ENCODE measurements at places on chromosomes 1 and 21. TPM values are rescaled to one million over a fixed set of nuclear protein-coding genes. Genes with fewer than 3 reads are reported as not detected.
A peak's percentile ranks its signal among the peaks of the same experiment; 100 is the strongest.

The FCRLA gene
- not detected for total RNA-seq

DNA sequence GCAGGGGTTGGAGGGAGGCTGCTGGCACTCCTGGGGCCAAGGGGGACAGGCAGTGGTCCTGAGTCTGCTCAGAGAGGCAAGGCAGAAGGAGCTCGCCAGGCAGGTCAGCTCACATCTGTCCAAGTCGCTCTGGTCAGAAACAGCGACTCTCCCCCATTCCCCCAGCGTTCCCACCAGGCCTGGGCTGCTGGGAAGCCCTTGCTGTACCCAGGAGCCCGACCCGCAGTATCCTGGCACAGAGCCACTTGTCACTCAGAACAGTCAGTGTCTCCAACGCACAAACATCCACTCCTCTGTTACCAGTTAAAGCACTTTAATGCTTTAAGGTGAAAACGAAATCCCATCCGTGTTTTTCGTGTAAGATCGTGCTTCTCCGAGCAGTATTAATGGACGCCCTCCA is 16.6 kb upstream of the CCDC27 start:
- no peak for DNase-seq
- no peaks in the 10 kb centered on the region for H3K4me1 ChIP-seq

GRCh38 chr1:147840909-147841308 is 61.7 kb upstream of the GJA8 start:
- H3K27ac ChIP-seq, result no peak overlapping the region
- no peak overlapping the region for H3K4me3 ChIP-seq
- DNase-seq, result no peak
- H3K4me1 ChIP-seq, result no peaks in the 10 kb centered on the region
- no peaks in the 10 kb centered on the region for H3K36me3 ChIP-seq
- no peaks in the 10 kb centered on the region for H3K27me3 ChIP-seq

The TSTD1 gene
- 16.3 TPM for total RNA-seq

The BRDT gene
- not detected for total RNA-seq

- H3K27me3 ChIP-seq, result no peaks in the 10 kb centered on the region
- no peaks in the 10 kb centered on the region for H3K4me1 ChIP-seq
- H3K36me3 ChIP-seq, result no peaks in the 10 kb centered on the region
- no peak overlapping the region for H3K27ac ChIP-seq
These were observed 25.9 kb downstream of the IGFN1 start for GRCh38 chr1:201216395-201217085.

DNA sequence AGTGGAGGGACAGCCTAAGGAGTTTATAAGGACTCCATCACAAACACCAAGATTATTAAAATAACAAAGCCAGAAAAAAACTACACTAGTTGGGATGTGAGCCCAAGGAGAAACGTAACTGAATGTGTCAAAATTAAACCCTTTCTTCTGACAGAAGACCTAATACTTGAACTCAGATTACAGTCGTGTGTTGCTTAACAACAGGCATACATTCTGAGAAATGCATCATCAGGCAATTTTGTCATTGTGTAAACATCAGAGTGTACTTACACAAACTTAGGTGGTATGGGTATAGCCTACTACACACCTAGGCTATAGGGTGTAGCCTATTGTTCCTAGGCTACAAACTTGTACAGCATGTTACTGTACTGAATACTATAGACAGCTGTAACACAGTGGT is 23.4 kb downstream of the DSTYK start:
- H3K4me3 ChIP-seq, result no peak overlapping the region
- H3K4me1 ChIP-seq, result peaks cover 3% of the 10 kb centered on the region
- H3K27ac ChIP-seq, result no peak overlapping the region
- no peak for DNase-seq
- H3K36me3 ChIP-seq, result no peaks in the 10 kb centered on the region

The CYP4A22 gene
- 49.4 TPM for total RNA-seq

DNA sequence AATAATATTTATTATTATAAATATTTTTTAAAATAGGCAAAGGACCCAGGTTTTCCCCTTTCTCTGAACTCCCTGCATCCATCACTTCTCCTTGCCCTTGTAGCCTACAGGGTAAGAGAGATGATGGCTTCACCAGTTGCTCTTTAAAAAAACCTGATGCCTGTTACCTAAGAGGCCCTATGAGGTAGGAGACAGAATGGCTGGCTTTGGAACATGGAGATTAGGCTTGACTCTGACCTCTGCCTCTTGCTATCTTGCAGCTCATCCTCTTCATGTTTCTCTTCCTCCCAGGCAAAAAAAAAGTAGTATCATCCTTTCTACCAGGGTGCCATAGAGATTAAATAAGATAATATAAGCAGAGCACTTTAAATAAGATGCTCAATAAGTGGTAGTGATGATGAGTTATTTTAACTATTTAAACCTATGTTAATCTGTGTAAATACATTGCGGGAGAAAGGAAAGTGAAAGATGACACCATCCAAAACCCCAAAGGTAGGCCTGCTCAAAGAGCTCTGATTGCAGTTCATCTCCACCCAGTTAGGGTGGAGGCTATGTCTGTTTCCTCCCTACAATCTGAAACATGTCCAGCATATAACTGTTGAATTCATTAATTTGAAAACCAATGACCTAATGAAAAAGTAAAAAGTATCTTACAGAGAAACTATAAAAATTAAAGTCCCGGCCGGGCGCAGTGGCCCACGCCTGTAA is 51.8 kb downstream of the RGS2 start:
- no peak overlapping the region for H3K27ac ChIP-seq
- H3K27me3 ChIP-seq, result no peaks in the 10 kb centered on the region
- H3K4me3 ChIP-seq, result no peak overlapping the region
- H3K4me1 ChIP-seq, result no peaks in the 10 kb centered on the region
- no peaks in the 10 kb centered on the region for H3K36me3 ChIP-seq

DNA sequence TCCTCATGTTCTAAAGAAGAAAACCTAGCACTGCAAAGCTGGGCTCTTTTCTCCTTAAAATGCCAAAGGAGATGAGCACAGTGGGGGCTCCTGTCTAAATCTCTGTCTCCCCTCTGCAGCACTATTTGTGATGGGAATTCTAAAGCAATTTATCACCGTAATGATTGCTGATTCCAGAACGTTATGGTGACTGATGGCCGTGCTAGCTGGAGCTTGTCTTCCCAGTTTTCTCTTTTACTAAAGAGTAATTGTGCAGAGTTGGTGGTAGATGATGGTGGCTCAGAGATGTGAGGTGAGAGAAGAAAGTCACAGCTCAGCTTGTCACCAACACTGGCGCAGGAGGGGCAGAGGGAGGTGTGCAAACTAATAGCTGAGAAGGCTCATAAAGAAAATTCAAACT is 60.7 kb upstream of the ATP2B4 start:
- no peak overlapping the region for H3K27ac ChIP-seq
- DNase-seq, result no peak
- H3K4me1 ChIP-seq, result no peaks in the 10 kb centered on the region
- no peak overlapping the region for H3K4me3 ChIP-seq
- H3K36me3 ChIP-seq, result no peaks in the 10 kb centered on the region
- no peaks in the 10 kb centered on the region for H3K27me3 ChIP-seq

The MRPL9 gene
- 23.2 TPM for total RNA-seq

GRCh38 chr21:18630446-18630845 is 226.9 kb upstream of the TMPRSS15 start:
- no peaks in the 10 kb centered on the region for H3K36me3 ChIP-seq
- H3K4me1 ChIP-seq, result no peaks in the 10 kb centered on the region
- H3K27ac ChIP-seq, result no peak overlapping the region
- DNase-seq, result no peak
- no peaks in the 10 kb centered on the region for H3K27me3 ChIP-seq

The TBCE gene
- total RNA-seq, result 12.6 TPM

GRCh38 chr1:170678027-170678600 is 14.2 kb downstream of the PRRX1 start:
- no peaks in the 10 kb centered on the region for H3K27me3 ChIP-seq
- no peak overlapping the region for H3K27ac ChIP-seq
- no peak for DNase-seq
- no peak overlapping the region for H3K4me3 ChIP-seq

- no peak overlapping the region for H3K4me3 ChIP-seq
- peaks cover 27% of the 10 kb centered on the region for H3K4me1 ChIP-seq
- H3K36me3 ChIP-seq, result no peaks in the 10 kb centered on the region
- no peak overlapping the region for H3K27ac ChIP-seq
- no peak for DNase-seq
These were observed 683 bp upstream of the EFNA4 start for GRCh38 chr1:155062702-155063411.

DNA sequence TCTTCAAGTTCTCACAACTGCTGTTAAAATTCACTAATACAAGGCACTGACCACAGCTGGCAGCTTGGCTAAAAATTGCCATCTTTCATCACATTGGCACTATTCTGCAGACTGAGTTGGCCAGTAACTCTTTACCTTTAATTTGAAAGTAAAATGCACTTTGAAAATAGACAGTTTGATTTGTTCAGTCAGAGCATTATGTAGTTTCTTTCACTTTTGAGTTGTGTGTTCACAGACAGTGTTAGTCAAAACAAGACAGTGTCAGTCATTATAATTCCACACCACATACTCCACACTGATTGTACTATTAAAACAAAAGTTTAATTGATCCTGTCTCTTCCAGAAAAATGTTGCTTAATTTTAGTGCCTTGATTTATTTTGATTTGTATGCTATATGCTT is 160.7 kb downstream of the SDCCAG8 start:
- H3K27ac ChIP-seq, result peak overlapping the region; percentile 9
- no peak overlapping the region for H3K4me3 ChIP-seq
- peaks cover 22% of the 10 kb centered on the region for H3K4me1 ChIP-seq
- DNase-seq, result no peak
- no peaks in the 10 kb centered on the region for H3K27me3 ChIP-seq
- no peaks in the 10 kb centered on the region for H3K36me3 ChIP-seq

The SPAG17 gene
- total RNA-seq, result not detected

The TAL1 gene
- 0.43 TPM for total RNA-seq

DNA sequence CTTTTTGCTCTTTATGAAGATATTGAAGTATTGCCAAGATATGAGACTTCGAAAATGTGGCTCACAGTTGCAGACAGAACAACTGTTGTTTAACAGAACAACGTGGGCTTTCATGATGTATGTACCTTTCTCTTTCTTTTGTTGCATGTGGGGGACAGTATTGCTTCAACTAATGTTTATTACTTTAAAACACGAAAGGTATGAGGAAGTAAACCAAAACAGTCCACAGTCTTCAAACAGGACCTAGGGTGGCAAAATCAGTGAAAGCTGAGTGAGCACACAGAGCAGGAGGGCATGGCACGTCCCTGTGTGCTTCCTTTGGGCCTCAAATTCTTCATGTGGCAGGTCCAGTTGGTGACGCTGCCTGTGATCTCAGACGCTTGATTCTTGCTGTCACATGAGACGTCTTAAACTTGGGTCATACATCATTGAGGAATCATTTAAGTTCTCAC is 7.8 kb upstream of the CHAF1B start:
- no peaks in the 10 kb centered on the region for H3K36me3 ChIP-seq
- no peaks in the 10 kb centered on the region for H3K4me1 ChIP-seq
- no peak for DNase-seq
- no peak overlapping the region for H3K27ac ChIP-seq
- H3K4me3 ChIP-seq, result no peak overlapping the region

- H3K27ac ChIP-seq, result no peak overlapping the region
- no peak for DNase-seq
- H3K4me1 ChIP-seq, result no peaks in the 10 kb centered on the region
- H3K27me3 ChIP-seq, result no peaks in the 10 kb centered on the region
- H3K4me3 ChIP-seq, result no peak overlapping the region
- peaks cover 6% of the 10 kb centered on the region for H3K36me3 ChIP-seq
These were observed 49.4 kb downstream of the TMCO4 start for GRCh38 chr1:19750101-19750881.

The CHRM3 gene
- total RNA-seq, result under 0.01 TPM

The S100A14 gene
- total RNA-seq, result 13.3 TPM

The EPHB2 gene
- total RNA-seq, result 0.39 TPM

- no peak overlapping the region for H3K4me3 ChIP-seq
- DNase-seq, result no peak
- H3K27me3 ChIP-seq, result no peaks in the 10 kb centered on the region
- no peaks in the 10 kb centered on the region for H3K4me1 ChIP-seq
These were observed 68.0 kb downstream of the PLPP3 start for GRCh38 chr1:56511364-56511763.

- no peak overlapping the region for H3K27ac ChIP-seq
- no peaks in the 10 kb centered on the region for H3K4me1 ChIP-seq
- DNase-seq, result no peak
These were observed 120.7 kb downstream of the SMYD2 start for GRCh38 chr1:214401666-214402065.

The SHISA4 gene
- 5.1 TPM for total RNA-seq

DNA sequence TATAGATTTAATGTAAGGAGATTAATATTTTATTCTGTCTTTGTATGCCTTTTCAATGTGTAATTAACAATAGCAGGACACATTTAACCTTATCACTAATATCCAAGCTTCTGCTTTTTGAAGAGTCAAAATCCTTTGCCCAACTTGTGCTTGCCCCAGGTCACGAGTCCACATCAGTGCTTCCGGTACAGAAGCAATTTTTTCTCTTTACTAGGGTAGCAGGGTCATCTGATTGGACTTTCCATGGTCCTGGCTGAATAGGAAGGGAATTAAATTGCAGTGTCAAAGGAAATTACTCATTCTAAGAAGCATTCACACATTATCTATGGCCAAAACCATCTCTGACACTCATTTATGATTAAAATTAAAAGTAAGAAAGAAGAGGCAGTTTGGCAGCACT is 460.5 kb upstream of the ADGRL2 start:
- H3K27ac ChIP-seq, result no peak overlapping the region
- no peaks in the 10 kb centered on the region for H3K4me1 ChIP-seq
- no peaks in the 10 kb centered on the region for H3K36me3 ChIP-seq
- DNase-seq, result no peak
- H3K4me3 ChIP-seq, result no peak overlapping the region
- no peaks in the 10 kb centered on the region for H3K27me3 ChIP-seq

The CCDC27 gene
- not detected for total RNA-seq

DNA sequence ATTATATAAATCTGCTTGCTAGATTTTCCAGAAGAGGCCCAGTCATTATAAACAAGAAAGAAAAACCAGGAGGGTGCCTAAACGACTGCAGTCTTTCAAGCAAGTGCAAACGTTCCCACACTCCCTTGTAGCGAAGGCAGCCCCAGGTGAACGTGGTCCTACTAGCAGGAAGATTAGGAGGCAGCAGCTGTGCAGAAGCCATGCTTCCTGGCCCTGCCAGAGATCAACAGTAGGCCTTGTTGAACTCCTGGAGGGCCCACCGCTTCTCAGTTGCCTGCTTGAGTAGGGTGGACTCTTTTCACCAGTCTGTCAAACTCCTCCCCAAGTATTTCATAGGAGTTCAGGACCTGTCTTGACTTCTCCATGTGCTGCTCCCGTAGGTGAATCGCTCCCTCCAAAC is 163.0 kb upstream of the GORAB start:
- H3K27ac ChIP-seq, result no peak overlapping the region
- no peaks in the 10 kb centered on the region for H3K27me3 ChIP-seq
- no peaks in the 10 kb centered on the region for H3K36me3 ChIP-seq
- no peak for DNase-seq
- H3K4me3 ChIP-seq, result no peak overlapping the region
